ENCODE measurements at places on chromosomes 16 and 17.

DNA sequence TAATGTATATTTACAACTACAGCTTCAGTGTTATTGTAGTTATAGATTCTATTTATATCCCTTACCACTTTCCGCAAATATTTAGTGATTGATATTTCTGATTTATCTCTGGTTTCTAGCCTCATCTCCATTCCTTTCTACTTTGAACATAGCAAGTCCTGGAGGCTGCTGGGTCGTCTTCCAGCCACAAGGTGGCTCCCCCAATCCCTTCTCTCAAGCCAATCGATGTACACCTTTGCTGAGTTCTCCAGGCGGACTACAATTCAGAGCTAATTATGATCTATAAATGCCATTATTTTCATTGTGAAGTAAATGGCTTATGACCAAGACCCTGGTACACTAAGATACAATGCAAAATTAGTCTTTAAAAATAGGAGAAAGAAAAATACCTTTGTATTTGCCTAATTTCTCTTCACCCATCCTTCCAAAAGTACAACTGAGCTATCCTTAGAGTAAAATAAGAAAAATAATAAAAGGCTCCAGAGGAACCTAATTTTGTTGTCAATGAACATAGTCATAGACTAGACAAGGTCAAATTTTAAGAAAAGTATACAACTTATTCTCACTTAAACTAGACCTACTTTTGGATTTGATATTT is 122.1 kb downstream of the SKAP1 start:
- DNase-seq = peak; percentile 30

GRCh38 chr17:55327225-55328088 is 62.7 kb downstream of the HLF start:
- DNase-seq = no peak

- DNase-seq = no peak
Measured at GRCh38 chr17:882827-883585, 96.6 kb downstream of the NXN start.

DNA sequence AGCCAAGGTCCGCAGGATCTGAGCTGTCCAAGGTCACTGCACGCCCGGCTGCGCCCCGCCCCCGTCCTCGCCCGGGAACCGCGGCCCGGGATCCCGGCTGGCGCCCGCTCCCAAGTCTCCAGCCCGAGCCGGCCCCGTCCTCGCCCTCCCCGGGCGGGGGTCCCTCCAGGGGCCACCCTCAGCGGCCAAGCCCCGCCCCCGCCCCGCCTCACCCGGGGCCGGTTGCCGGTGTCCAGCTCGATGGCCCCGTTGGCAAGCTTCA is 216 bp downstream of the VPS9D1 start:
- DNase-seq = no peak

DNA sequence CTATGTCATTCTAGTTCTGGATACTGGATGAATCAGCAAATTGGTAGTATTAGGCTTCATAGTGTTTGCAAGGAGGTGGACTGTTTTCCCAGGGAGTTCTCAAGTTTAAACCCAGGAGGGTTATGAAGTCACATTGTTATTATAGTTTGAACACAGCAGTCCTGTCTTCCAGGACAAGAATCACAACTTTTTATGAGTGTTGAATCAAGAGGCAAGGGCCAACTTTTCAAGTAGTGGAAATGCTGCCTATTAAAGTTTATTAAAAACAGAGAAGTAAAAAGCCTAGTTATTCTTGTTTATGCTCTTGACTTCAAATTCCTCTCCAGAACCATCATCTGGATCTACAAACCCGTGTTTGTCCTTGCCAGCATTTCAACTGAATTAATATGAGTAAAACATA is 86.3 kb upstream of the GOT2 start:
- no peak for DNase-seq

- no peak for DNase-seq
Measured at GRCh38 chr16:89104930-89105571, 11.4 kb downstream of the ACSF3 start.

GRCh38 chr16:72937360-72937759 is 110.6 kb downstream of the ZFHX3 start:
- no peak for DNase-seq

- DNase-seq = no peak
Measured at GRCh38 chr17:72419866-72420774, 299.3 kb downstream of the SOX9 start.

DNA sequence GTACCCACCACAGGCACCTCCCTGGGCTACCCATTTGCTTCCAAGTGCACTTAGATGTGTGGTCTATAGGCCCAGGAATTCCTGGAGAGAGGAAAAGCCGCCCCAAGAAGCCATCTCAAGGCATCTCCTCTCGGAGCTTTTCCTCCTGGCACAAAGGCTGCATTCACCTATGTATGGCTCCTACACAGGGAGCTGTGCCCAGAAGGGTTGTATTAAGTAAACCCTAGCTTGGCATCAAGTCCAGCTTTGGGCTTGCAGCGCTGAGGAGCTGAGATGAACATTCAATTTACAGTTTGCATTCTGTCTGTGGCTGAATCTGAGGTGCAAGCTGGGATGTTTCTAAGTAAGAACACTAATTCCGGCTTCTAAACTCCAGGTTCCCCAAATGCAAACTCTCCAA is 81.3 kb downstream of the CDYL2 start:
- no peak for DNase-seq

GRCh38 chr16:24689128-24689527 is 40.3 kb upstream of the TNRC6A start:
- DNase-seq = no peak

- DNase-seq = no peak
Measured at GRCh38 chr16:67149276-67150046, 1.3 kb downstream of the B3GNT9 start.

GRCh38 chr17:6487251-6488007 is 43.2 kb downstream of the PIMREG start:
- DNase-seq = no peak

GRCh38 chr17:28973425-28973824 is 22.1 kb upstream of the PHF12 start:
- DNase-seq = no peak

- DNase-seq = no peak
Measured at GRCh38 chr17:75475851-75476250, 19.4 kb downstream of the TMEM94 start.

GRCh38 chr17:1073241-1073962 is 76.5 kb downstream of the TIMM22 start:
- no peak for DNase-seq

DNA sequence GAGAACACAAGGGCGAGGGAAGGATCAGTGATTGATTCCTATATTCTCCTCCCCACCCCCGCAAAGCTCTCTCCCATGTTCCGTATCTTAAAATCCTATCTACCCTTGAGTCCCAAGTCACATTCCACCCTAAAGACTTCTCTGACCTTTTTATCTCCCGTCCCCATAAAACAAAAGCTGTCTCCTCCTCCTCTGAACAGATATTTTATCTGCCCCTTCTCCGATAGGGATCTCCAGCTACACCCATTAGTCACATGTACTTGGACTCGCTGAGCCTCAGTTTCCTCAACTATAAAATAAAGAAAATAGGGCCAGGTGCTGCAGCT is 12.8 kb downstream of the GGA2 start:
- DNase-seq = no peak

DNA sequence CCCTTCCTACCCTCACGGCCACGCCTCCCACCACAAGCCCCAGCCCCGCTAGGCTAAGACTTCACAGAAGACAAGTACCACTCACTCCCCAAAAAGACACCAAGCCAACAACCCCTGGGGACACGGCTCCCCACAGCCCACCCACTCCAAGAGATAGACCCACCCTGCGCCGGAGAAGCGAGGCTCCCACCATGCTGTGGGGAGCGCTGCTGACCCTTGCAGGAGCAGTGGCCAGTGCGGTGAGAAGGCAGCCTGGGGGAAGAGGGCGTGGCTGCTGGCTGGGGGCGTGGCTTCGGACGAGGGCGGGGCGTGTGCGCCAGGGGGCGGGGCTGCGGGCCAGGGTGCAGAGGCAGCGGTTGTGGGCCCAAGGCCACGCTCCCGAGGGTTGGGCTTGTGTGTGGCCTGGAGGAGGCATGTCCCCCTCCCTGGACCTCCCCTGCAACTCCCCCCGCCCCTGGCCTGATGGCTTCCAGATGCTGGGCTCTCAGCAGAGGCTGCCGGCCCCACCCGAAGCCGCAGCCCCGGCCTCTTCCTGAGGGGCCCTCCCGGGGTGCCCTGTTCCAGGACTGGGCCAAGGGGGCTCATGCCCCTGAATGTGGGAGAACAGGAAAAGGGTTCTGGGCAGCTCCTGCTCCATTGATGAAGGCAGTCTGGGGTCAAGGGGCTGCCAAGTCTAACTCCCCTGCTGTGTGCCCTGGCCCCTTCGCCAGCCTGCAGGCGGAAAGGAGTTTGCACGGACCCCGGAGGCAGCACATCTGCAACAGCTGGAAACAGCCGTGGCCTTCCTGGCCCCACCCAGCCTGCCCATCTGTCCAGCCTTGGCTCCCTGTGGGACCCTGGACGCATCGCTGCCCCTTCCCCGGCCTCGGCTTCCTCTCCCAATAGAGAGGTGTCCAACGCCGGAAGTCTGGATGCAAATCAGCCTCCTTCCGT is 9.1 kb downstream of the TFAP4 start:
- no peak for DNase-seq

- DNase-seq = no peak
Measured at GRCh38 chr17:33055171-33055611, 63.5 kb downstream of the SPACA3 start.

DNA sequence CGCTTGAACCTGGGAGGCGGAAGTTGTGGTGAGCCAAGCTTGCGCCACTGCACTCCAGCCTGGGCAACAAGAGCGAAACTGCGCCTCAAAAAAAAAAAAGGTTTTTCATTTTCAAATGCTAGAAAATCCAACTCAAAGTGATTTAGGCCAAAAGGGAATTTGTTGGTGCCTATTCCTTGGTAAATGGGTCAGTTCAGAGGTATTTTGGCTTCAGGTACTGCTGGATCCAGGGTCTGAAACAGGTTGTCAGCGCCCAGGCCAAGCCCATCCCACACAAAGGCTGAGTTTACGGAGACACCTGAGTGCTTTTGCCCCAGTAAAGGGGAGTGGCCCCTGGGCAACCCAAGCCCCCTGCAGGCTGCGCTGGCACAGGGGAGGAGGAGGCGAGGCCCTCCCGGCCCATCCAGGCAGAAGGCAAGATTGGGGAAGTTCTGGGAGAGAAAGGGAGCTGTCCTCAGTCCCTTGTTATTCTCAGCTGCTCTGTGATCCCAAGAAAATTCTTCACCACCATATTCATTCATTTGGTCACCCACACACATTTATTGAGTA is 8.5 kb upstream of the JPH3 start:
- DNase-seq = no peak

Data from stimulated activated CD4-positive, alpha-beta T cell treated with anti-CD3 and anti-CD28 coated beads, Interleukin-2, amount 100 ng/mL, for 4 hours (primary cell).